ENCODE measurements at places on chromosomes 2 and 18.

DNA sequence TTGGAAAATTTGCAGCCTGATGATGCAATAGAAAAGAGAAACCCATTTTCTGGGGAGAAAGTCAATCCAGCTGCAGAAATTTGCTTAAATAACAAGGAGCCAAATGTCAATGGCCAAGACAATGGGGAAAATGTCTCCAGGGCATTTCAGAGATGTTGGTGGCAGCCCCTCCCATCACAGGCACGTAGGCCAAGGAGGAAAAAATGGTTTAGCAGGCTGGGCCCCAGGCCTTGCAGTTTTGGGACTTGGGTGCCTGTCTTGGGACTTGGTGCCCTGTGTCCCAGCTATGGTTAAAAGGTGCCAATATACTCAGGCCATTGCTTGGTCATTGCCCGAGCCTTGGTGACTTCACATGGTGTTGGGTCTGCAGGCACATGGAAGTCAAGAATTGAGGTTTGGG, 368.2 kb downstream of the ERBB4 start:
- DNase-seq = no peak

GRCh38 chr18:34709750-34710441, at the start of gene DTNA:
Gene DTNA, plus strand, starts transcription at chr18:34710298. Its CDS starts 45,679 bp downstream, at chr18:34755977.
- DNase-seq = peak; percentile 87

- DNase-seq = no peak
Measured at GRCh38 chr2:51003345-51004192, 28.4 kb downstream of the NRXN1 start.

- no peak for DNase-seq
Measured at GRCh38 chr2:51673628-51674027, 641.7 kb upstream of the NRXN1 start.

- DNase-seq = no peak
Measured at GRCh38 chr2:143689541-143689940, 560.3 kb downstream of the ARHGAP15 start.

DNA sequence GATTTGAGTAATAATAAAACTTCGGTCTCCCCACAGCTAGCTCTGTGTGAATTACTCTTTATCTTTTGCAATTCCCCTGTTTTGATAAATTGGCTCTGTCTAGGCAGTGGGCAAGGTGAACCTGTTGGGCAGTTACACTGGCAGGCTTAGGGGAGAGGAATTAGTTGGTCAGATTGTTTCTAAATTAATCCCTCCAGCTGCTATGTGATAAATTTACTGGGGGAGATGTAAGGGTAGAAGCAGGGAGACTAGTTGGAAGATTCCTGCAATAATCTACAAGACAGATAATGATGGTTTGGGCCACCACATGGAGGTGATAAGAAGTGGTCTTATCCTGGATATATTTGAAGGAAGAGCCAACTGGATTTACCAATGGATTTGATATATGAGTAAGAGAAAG, 118.5 kb upstream of the TACR1 start:
- DNase-seq = no peak

DNA sequence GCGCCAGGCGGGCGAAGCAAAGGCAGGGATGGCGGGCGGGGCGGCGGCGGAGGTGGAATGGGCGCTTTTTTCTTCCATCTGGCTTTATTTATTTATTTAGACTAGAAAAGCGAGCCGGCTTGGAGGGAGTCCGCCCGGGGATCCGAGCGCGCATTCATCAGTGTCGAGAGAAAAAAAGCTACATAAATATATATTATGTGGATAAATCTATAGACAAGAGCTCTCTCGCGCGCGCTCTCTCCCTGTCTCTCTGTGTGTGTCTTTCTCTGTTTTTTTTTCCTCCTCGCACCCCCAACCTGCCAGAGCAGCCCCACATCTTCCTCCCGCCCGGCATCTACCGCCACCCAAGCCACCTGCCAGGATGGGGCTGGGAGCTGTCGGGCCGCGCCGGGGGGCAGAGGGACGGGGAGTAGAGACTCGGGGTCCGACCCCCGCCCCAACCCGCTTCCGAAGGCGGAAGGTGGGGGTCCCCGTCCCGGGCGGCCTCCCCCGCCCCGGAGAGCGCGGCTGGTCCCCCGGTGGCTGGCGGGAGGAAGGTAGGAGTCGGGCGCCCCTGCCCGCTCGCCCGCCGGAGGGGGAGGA, 972 bp upstream of the CELF4 start:
- DNase-seq = no peak

- no peak for DNase-seq
Measured at GRCh38 chr2:105746177-105747080, 1.7 kb downstream of the NCK2 start.

DNA sequence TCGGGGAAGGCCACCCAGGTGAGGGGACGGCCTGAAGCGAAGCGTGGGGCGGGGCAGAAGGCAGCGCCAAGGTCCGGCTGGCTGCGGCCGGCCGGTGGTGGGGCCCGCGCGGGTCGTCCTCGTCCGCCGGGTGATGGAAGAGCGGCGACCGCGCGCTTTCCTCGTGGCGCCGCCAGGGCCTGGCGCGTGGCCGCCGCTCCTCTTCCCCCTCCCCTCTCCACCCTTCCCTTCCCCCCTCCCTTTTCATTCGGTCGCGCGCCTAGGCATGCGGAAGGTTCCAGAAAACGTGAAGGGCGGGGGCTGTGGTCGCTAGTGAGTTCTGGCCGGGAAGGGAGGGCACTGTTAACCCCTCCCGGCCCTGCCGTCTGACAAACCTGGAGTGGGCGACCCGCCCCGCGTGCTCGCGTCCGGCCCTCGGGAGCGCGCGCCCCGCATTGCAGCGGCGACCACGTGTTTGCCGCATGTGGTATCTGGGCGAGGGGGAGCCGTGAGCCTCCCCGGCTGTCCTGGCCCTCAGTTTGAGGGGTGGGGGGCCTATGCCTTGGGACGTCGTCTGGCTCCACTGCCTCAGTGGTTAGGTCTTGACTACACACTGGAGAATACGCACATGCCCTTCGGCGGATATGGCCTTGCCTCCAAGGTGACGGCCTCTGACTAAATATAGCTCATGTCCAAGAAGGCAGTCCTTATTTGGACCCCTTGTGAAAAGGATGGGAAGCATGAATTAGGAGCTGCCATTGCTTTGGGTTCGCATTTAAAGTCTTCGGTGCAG, 579 bp downstream of the MAT2A start:
- DNase-seq = no peak
